CD8-positive, alpha-beta memory T cell (primary cell): ENCODE measurements at places on chromosomes 7 and 10. TPM values are rescaled to one million over a fixed set of nuclear protein-coding genes. Genes with fewer than 3 reads are reported as not detected.

The FAM171A1 gene
- polyA plus RNA-seq = 9.7 TPM

The GATA3 gene
- polyA plus RNA-seq = 58.6 TPM

DNA sequence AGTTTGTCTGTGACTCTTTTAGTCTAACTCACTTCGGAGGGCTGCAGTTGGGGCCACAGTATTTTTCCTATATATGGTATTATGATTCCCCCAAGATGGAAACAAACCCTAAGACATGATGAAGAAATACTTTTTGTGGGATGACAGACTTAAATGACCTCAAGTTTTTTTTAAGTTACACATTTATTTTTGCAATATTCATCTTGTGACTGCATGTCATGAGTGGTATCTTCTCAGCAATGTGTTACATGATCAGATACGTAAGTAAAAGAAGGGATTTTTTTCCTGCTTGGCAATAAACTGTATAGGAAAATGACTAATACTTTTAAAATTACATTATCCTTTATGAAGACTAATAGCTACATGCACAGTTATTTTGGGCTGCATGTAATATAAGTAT, 57.8 kb downstream of the OR13A1 start:
- DNase-seq = no peak

DNA sequence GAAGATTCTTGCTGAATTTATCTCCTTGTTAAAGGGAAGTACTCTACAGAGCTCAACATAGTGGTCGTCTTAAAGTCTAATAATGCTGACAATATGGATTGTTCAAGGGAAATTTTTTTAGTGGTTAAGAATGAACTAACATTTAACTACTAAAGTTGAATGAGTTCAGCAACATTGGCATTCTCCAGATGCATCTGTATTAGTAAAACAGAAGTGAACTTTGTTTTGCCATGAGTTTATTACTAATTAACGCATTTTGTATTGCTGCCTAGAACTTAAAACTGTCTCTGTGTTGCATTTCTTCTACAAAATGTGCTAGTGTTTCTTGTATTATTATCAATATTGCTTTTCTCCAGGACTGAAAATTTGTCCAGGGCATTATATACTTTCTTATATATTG, 67.5 kb downstream of the C1GALT1 start:
- no peak for DNase-seq

DNA sequence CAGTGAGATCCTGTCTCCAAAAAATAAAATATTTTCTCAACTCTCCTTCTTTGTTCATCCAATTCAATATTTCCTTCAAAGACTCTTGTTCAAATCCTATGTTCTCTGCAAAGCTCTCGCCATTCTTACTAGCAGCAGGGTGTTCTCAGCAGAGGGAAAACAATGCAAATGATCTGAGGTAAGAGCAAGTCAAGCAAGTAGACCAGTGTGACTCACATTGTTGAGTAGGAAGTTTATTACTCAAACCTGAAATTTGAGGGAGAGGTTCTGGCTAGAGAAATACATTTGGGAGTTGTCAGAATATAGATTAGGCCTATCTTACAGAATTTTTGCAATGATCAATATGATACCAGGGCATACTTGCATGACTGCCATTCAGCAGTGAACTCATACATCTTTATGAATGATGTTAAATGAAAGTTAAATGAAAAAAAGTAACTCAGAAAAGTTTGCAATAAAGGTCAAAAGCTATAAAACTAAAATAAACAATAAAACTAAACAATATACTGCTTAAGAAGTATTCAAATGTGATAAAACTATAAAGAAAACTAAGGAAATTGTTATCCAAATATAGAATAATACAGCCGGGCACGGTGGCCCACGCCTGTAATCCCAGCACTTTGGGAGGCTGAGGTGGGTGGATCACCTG, 5.8 kb downstream of the IDE start:
- DNase-seq = no peak

The BEND7 gene
- polyA plus RNA-seq = not detected

DNA sequence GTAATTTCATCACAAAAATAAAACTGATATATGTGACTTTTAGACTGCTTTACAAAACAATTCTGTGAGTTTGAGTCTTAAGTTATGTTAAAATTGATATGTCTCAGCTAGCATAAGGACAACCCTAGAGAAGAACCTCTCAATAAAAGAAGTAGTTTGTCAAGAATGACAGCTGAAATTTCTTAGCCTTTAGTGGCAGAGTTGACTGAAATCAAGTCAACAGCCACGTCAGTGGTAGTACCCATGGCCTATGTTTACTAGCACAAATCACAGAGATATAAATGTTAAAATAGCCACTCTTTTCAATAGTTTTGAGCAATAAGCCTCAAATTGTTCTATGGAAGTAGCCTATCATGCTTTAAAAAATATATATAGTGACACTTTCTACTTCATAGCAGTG, 138.9 kb upstream of the FERD3L start:
- DNase-seq = no peak

DNA sequence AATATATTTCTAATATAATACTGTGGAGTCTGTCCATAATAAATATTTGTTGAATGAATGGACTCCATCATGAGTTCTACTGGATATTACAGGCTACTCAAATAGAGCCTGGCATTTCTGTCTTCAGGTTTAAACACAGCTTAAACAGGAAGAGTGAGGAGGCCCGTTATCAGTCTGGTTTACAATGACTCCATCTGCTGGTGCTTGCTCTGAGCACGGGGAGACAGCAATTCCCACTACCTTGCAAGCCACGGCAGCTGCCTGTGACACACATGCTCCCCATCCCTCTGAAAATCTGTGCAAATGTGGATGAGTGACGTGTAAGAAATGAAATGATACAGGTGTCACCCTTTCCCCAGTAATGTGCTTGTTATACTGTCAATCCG, 293.5 kb upstream of the IMMP2L start:
- DNase-seq = no peak

DNA sequence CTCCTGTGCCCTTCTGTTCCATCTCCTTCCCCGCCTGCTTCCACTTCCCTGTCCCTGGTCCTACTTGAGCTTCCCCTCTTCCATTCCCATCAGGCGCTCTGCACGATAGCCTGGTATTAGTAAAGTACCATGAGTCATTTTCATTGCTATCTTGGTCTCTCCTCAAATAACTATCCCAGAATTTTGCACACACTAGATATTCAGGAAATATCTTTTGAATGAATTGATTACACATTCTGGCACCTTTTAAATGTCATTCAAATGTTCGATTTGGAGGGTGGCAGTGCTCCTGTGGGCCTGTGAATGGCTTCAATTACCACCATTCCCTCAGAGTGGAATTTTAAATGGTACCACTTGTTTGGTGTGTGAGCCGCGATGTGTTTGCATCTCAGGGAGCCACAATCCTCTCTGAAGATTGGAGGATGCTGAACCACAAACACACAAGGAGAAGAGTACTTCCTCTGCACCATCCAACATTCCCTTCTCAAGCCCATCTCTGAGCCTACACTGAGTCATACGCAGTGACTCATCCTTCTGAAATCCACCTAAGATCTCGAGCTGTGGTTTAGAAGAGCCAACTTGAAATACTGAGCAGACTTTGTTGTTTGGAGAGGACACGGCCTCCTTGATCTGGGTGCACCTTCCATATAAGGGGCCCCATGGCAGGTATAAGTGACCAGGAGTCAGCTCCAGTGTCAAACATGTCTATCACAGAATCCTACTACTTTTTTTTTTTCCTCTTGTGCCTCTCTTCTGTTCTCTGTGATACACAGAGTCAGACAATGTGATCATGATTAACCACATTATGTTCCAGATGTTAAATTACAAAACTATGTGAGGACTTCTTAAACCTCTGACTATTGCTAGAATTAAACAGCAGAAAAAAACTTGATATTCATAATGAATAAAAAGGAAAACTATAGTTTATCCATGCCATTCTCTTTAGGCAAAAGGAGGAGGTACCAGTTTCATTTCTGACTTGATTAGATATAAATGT, 81.9 kb downstream of the BMPER start:
- DNase-seq = no peak

The DDX50 gene
- polyA plus RNA-seq = 36.9 TPM

The CUZD1 gene
- 1.6 TPM for polyA plus RNA-seq

The SLC26A4 gene
- polyA plus RNA-seq = not detected

The IL15RA gene
- polyA plus RNA-seq = 19.8 TPM

- peak; percentile 48 for DNase-seq
These were observed 700 bp downstream of the GSAP start for GRCh38 chr7:77415476-77415822.

GRCh38 chr7:152751449-152752141, 8.0 kb upstream of the ACTR3B start:
- DNase-seq = no peak

DNA sequence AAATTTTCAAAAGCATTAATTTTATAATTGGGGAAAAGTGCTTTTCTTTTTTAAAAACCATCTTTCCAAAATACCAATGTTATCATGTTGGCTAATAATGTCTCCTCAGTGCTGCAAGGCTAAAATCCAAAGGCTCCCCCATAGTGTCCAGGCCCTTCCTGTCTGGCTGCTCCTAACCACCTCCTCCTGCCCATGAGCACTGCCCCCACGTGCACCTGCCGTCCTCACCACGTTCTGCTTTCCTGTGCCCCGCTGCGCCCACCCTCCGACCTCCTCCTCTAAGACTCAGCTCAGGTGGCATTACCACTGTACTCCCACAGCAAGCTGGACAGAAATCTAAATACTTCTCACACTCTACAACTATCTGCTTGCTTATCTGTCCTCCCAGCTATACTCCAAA, 17.7 kb downstream of the PAXIP1 start:
- no peak for DNase-seq

DNA sequence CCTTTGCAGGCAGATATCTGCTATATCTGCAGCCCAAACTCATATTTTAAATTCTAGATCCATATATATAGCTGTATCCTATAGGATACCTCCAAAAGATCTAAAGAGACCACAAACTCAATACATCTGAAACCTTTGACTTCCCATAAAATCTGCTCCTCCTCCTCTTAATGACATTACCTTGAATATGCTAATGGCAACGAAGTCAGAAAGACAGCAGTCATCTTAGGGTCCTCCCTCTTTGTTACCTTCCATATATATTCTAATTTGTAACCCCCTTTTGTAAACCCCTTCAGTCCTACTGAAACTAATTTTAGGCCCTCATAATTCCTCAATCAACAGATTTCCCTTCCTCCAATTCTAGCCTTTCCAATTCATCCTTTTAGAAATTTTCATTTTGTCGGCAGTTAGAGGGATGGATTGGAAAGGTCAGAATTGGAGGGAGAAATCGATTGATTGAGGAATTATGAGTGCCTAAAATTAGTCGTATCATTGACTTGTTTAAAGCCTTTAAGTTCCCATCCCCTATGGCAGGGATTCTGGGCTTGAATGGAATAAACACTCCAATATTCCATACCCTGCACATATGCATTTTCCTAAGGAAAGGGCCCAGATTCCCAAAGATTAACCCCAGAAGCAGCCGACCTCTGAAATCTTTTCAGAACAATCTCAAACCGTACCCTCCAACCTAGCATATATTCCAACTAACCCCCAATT, 2.4 kb downstream of the SYPL1 start:
- no peak for DNase-seq

- no peak for DNase-seq
These were observed 52.1 kb downstream of the INPP5A start for GRCh38 chr10:132589681-132590080.

DNA sequence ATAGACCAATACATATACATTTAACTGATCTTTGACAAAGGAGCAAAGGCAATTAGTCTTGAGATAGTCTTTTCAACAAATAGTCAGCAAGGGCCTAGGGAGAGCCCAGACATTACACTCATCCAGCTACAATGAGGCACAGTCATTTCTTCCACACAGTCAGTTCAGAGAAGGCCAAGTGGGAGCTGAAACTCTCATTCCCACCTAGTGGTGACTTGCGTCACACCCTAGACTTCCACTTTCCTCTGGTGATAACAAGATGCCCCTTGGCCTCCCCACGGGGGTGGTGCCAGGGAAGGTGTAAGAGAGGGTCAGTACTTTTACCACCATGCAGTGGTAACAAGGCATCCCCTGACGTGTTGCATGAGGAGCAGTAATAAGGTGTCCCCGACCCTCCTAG, 8.0 kb downstream of the FRMPD2 start:
- DNase-seq = no peak
